Activated CD8-positive, alpha-beta T cell treated with anti-CD3 and anti-CD28 coated beads, Interleukin-2, amount 10 ng/mL, durations not matched to agents 7 days and 5 days (primary cell): ENCODE measurements at places on chromosomes 12 and 14. TPM values are rescaled to one million over a fixed set of nuclear protein-coding genes. Genes with fewer than 3 reads are reported as not detected.
A peak's percentile ranks its signal among the peaks of the same experiment; 100 is the strongest.

- no peak for DNase-seq
Measured at GRCh38 chr12:77995436-77996167, 164.9 kb downstream of the NAV3 start.

PCED1B gene
- total RNA-seq = 72.1 TPM

DNA sequence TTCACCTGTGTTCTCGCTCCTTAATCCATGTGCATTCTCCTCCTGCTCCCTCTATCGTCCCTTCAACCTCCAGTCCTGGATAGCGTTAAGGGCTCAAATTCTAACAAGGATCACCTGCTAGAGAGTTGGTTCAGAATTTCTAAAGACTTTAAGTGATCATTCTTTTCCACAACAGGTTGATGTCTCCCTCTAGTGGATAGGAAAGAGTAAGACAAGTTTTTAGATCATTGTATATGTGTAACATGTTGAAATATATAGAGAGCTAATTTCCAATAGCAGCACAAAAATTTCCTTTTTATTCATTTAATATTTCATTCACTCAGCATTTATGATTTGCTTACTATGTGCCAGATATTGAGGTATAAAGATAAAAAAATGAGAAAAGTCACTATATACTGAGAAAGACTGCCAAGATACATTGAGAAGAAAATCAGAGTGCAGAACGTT, 9.3 kb upstream of the ESR2 start:
- no peak for DNase-seq

SLC25A21 gene
- not detected for total RNA-seq

DNA sequence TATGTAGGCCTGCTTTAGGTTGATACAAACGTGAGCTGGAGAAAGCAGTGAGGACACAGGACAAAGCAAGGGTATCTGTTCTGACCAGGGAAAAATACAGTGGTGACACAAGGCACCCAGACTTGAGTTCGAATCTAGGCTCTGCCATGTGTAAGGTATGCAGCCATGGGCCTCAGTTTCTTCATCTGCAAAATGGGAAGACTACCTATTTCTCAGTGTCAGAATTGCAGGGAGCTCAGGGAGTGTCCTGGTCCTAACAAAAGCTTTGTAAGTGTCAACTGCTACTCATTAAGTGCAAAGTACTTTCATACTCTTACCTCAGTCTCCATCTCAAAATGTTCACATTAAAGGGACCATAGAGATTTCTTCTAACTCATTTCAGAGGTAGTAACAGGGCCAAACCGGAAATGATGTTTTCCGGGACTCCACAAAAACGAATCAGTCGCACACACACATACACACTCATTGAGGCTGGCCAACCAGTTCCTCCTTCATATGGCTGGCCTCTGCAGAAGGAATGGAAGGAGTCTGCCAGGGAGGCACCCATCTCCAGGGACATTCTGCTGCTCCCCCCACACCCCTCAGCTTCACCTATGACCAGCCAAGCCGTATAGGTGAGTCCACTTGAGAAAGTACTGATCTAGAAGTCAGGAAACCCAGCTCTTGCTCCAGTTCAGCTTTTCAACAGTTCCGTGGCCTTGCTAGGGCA, 7.8 kb downstream of the CTDSP2 start:
- DNase-seq = peak; percentile 59

DNA sequence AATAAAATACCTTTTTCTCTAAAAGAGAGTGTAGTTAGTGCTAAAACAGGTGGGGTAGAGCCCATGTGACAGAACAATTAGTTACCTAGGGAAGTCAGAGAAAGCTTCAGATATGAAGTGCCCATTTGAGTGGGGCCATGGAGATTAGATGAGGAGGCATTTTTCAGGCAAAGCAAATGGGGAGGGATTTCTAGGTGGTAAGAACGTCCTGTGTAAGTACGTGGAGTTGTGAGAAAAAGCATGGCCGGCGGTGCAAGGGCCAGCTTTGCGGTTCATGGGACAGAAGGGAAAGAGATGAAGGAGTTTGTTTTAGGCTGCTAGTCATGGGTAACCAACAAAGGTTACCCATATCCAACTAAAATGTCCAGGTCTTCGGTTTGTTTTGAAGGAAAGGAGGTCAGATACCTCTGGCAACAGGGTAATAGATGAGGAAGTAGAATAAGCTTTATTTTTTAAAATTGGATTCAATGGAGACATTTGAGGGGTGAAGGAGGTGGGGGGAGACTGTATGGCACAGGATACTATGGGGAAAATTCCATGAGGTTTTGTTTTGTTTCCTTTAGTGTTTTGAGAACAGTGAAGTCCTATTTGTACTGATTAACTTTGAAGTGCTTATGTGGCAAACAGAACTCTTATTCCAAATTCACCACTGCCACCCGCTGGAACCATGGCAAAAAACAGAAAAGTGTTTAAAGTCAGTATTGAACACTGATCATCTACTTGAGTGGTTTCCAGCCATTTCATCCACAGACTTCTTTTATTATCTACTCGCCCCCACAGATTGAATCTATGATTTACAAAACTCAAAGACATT, 10.0 kb upstream of the SNRPF start:
- no peak for DNase-seq

TRHDE gene
- not detected for total RNA-seq

DNA sequence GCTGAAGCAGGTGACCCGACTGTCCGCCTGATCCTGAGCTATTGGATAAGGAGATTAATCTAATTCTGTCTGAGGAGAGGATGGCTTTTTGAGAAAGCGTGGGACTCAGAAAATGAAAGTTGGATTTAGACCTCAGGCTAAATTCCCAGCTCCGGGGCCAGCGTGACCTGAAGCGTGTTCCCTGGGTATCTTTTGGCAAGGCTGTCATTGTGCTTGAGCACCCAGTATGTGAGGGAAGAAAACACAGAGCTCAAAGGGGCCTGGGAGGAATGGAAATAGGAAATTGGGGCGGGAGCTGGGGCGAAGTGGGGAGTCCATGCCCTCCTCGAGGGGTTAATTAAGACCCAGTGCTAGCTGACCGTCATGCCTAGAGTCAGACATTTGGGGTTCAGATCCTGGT, 17.5 kb upstream of the CCDC63 start:
- DNase-seq = no peak

GRCh38 chr12:27474344-27474743, 27.8 kb downstream of the SMCO2 start:
- no peak for DNase-seq
